ENCODE measurements at places on chromosomes 4 and X. TPM values are rescaled to one million over a fixed set of nuclear protein-coding genes. Genes with fewer than 3 reads are reported as not detected.

- H3K27ac ChIP-seq = no peak overlapping the region
- no peak overlapping the region for H3K4me3 ChIP-seq
- H3K4me1 ChIP-seq = no peaks in the 10 kb centered on the region
Observed at GRCh38 chrX:38260231-38260630, 39.6 kb upstream of the SRPX start.

DNA sequence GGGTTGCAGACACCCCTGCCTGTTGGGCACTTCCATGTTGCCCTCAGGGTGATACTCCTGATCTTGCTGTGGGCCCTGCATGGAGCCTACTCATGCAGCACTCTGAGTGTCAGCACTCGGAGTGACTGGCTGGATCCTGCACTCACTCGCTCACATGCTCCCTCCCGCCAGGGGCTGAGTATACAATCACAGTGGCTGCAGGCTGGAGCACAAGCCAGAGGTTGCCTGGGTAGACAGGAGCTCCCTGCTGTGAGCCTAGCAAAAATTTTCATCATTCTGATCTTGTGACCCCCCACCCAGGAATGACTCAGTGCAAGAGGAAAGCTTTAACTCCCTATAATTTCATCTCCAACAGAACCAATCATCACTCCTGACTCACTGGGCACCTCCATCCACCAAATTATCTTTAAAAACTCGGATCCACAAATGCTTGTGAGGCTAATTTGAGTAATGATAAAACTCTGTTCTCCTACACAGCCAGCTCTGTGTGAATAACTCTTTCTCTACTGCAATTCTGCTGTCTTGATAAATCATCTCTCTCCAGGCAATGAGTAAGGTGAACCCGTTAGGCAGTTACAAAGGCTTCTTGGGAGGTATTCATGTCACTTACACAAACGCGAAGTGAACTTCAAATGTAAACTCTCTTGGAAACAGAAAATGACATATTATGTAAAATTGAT lies 1180.8 kb upstream of the PABPC4L start:
- H3K4me3 ChIP-seq = no peak overlapping the region
- DNase-seq = no peak

DNA sequence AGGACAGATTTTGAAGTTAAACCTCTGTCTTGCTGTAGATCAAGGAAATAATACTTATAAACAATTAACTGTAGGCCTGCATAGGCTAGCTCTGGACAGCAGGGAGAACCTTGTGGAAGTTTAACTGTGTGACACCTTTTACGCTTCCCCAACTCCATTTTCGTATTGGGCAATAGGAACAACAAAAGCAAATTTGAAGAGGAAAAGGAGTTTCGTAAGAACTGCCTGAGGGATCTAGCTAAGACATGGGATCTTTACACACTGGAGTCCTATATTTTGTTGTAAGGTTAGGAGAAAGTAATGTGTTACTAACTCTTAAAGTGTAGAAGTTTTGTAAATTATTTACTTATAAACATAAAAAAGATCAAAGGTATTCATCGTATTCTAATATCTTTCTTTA lies 324.9 kb upstream of the CASK start:
- H3K36me3 ChIP-seq = no peaks in the 10 kb centered on the region
- H3K27me3 ChIP-seq = no peaks in the 10 kb centered on the region
- no peak overlapping the region for H3K4me3 ChIP-seq

DNA sequence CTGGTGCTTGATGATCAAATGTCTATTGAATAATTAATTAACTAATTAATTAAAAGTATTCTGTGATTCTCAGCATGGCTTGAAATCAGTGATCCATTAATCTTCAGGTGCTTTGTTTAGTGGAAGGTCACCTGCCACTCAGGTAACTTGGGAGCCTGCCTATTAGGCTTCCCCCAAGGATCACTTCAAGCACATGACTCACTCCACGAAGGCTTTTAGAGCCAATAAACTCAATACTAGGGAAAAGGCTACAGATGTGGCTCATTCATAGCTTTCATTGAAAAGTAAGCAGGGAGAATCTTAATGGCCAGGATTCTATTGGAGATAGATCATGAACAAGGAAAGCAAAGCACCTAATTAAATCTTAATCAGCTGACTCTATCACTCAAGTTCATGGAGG lies 21.3 kb downstream of the AREG start:
- no peak for DNase-seq
- H3K4me3 ChIP-seq = no peak overlapping the region
- no peaks in the 10 kb centered on the region for H3K4me1 ChIP-seq
- no peaks in the 10 kb centered on the region for H3K27me3 ChIP-seq
- no peaks in the 10 kb centered on the region for H3K36me3 ChIP-seq

The SLC38A5 gene
- 14.8 TPM for total RNA-seq

GRCh38 chr4:74630551-74630950 lies 163.8 kb downstream of the BTC start:
- no peaks in the 10 kb centered on the region for H3K36me3 ChIP-seq
- H3K27me3 ChIP-seq = no peaks in the 10 kb centered on the region
- DNase-seq = no peak
- no peak overlapping the region for H3K4me3 ChIP-seq

The NEUROG2 gene
- total RNA-seq = not detected

The TNIP3 gene
- not detected for total RNA-seq

Data from B cell (primary cell).